ENCODE measurements at places on chromosomes 5 and 9.

- DNase-seq = peak; percentile 100
These were observed 193.0 kb downstream of the MELK start for GRCh38 chr9:36765468-36766341.

DNA sequence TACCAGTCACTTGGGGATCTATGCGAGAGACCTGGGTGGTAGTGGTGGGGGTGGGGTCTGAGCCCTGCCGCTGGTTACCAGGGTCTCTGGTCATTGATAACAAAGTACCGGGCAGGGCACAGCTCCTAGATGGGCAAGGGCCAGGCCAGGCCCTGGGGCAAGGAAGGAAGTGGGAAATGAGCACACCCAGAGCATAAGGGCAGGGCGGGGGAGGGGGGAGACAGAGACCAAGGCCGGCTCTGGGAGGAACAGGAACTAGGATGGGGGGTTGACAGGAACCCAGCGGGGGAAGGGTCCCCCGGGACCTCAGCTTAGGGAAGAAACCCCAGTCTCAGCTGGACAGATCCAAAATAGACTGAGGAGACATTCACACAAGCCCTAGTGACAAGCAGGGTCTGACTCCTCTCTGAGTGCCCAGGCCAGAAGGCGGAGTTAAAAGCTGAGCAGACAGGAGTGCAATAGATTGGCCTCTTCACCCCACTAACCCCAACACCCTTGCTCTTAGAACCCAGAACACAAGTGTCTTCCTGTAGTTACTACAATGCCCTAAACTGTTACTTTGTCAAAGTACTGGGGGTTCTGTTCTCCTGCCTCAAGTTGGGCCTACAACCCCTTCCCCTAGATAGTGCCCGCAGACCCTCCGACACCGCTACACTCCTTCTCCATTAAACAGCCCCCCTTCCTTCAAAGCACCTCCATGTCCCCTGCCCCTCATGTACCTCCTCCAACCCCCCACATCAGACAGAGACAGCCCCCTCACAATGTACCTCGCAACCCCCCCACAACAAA lies 628 bp downstream of the ATOSB start:
- DNase-seq = peak; percentile 69

DNA sequence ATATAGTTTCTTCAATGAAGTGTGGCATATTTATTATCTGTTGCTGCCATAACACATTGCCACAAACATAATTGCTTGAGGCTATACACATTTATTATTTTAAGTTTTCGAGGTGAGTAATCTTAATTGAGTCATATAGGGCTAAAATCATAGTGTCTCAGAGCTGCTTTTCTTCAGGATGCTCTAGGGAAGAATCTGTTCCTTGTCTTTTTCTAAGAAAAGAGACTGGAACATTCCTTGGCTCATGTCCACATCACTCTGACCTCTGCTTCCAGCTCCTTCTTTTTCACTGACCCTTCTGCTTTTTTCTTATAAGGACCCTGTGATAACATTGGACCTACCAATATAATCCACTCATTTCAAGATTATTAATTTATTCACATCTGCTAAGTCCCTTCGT lies 632.4 kb upstream of the TYRP1 start:
- DNase-seq = peak; percentile 33

GRCh38 chr9:36956908-36957307 lies 77.2 kb downstream of the PAX5 start:
- DNase-seq = no peak

DNA sequence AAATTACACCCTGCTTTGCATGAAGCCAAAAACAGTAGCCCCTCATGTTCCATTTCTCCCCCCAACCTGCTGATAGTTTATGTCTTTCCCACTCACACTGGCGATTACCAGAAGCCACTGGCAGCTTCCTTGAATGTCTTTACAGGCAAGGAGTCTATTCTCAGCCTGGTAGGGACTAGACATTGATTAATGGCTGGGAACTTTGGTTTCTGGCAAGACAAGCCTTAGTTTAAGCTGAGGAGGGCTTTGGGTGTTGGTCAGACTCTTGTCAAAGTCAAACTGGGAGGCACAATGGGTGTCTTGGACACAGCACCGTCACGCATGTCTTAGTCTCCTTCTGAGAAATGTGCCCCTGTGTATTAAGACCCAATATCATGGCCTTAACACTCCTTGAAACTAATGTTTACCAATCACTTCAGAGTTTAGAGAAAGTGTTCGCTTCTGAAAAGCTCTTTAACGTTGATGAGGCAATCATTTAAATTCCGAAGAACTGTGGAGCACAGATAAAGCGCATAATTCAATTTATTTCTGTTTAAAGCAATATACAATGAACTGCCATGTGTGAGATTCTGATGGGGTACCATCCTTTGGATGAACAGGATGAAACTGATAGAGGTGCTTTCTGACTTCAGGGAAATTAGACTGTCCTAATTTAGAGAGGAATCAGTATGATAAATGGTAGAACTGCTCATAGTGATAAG lies 53.9 kb upstream of the CPEB4 start:
- DNase-seq = no peak

- DNase-seq = no peak
These were observed 51.9 kb upstream of the IL7R start for GRCh38 chr5:35804841-35805240.

DNA sequence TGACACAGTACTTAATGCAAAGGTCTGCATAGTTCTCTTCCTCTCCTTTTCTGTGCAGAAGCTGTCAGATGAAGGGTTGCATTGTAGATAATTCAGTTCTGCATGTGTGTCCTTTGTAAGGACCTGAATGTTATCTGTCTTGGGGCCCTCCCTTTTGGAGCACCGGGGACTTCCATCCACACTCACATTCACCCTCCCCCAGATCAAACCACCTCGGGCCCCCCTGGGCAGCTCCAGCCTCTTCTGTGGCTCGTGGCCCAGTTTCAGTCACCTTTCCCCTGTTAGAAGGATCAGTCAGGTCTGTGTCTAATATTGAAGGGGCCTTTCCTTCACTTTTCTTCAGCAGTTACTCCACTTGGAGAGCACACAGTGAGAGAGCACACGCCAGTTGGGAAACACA lies 11.0 kb downstream of the DMRT1 start:
- no peak for DNase-seq

GRCh38 chr5:25006237-25006636 lies 361.5 kb upstream of the CDH10 start:
- no peak for DNase-seq

- DNase-seq = no peak
These were observed 15.0 kb upstream of the ELL2 start for GRCh38 chr5:95976606-95977005.

- peak; percentile 95 for DNase-seq
These were observed at the start of gene F2RL1 for GRCh38 chr5:76818844-76819831. F2RL1 (plus strand) TSS chr5:76819030; CDS start chr5:76819183, 153 bp downstream.

DNA sequence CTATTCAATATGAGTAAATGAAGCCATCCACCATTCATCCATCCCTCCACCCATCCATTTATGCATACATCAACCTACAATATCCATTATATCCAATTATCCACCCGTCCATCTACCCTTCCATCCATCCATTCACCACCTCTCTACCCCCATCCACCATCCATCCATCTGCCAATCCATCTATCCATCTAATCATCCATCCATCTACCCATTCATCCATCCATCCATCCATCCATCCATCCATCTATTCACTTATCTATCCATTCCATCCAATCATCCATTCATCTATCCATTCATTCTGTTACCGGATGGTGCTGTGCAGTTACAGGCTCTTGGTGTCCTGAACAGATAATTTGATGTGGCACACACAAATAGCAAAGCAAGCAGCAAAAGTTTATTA lies 10.7 kb downstream of the PAEP start:
- DNase-seq = no peak

DNA sequence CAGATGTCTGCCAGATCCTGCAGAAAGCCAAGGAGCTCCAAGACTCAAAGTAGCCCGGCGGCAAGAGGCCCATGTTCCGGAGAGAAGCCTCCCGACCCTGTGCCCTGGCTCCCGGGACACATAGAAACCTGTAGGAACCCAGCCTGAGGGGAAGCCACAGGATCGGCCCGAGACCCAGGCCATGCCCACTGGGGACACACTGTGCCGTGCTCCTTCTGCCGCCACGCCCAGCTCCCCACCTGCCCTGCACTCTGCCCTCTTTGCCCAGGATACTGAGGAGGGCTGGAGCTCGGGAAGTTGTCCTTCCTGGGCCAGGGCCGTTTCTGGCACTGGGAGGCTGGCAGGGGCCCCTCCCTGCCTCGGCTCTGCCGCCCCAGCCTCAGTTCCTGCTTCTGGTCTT lies 10.5 kb upstream of the ENDOG start:
- DNase-seq = no peak

DNA sequence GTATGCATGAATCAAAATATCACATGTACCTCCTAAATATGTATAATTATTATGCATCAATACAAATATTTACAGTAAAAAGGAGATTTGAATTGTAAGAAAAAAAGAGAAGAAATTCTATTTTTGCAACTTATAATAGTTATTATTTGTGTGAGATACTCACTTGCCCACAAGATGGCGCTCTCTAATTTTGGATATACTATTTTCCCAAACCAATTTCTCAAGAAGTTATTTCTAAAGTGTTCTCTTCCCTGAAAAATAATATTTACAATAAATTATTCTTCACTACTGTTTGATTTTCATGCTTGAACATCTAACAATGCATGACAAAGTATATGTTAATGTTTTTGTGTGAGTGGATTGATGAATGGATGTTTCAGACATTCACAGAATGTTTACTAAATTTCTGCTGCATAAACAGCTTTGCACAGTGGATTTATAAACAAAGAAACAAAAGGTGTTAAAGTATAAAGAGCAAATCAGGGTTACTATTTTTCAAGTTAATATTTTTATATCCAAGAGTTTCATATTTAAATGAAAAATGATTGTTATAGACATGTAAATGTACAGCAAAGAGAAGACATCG lies 503.4 kb downstream of the PDE4D start:
- peak; percentile 71 for DNase-seq

GRCh38 chr5:52799358-52799982 lies 11.8 kb downstream of the ITGA1 start:
- peak; percentile 47 for DNase-seq

- no peak for DNase-seq
These were observed 1110.2 kb downstream of the TAF11L14 start for GRCh38 chr5:18744441-18744840.

DNA sequence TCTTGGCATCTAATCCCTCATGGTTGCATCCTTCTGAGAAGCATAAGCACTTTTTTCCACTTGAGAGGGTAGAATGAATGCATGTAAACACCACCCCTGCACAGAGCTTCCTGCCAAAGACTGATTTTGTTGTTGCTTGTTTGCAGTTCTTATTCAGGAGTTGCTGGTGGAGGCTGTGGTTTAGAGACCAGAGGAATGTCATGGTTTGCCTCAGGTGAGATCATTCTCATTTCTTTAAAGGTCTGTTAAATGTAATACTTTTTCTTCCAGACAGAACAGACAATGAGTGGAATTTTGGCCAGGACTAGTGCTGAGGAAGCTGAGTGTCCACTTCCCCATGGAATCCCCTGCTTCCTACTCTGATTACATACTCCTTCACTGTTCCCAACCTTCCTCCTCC lies 3.2 kb upstream of the TNC start:
- DNase-seq = no peak

GRCh38 chr9:107169796-107170195 lies 113.3 kb upstream of the RAD23B start:
- no peak for DNase-seq

DNA sequence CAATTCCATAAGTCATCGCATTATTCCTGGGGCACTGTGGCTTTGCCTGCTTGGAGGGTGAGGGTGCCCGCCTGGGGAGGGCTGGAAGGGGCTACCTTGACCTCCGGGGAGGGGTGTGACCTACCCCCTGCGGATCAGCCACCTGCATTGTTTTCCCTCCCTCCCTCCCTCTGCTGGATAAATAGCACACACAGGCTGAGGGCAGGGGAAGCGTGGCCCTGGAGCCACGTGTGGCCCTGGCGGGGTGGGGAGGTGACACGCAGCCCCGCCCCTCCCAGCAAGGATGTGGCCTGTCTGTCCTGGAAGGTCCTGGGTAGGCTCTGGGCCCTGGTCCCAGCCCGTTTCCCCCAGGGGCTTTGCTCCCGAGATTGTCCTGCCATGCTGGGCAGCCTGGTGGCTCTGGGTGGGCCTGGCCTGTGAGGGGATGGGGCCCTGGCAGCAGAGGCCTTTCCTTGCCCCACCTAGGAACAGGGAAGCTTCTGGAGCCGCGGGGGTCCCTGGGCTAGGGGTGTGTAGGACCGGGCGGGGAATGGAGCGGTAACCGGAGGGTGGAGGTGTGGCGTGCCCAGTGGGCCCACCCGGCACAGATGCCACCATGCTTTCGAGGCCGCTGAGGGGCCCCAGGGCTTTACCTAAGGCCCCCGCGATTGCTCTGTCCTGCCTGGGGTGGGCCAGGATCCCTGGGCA lies 33.4 kb downstream of the RXRA start:
- peak; percentile 85 for DNase-seq

DNA sequence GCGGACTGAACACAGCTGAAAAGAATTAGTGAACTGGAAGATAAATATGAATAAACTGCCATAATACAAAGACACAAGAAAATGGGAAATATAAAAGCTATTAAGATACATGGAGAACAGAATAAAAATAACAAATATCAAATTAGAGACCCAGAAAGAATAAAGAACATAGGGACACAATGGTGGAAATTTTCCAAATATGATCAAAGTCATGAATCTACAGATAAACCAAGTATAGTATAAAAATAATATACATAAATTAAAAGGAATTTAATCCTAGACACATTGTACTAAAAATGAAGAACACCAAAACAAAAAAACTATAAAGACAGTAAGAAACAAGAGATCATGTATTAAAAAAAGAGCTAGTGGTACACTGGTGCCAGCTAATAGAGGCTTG lies 194.9 kb downstream of the MLLT3 start:
- DNase-seq = no peak

DNA sequence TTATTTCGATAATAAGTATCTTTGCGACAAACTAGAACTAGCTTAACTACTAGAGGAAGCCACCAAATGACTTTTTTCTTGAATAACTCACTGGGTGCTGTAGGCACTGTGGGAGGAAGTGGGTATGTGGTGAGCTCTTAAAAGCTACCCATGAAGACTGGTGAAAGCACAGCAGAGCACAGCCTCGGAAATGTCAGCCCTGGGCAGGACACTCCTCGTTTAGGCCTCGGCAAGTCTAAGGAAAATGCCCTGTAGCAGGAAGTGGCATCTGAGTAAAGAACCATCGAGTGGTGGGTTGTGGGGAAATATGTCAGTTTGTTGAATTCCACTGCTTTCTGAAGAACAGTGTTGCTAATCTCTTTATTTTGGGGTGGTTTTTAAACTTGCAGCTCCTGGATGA lies 44.0 kb upstream of the NCS1 start:
- no peak for DNase-seq

DNA sequence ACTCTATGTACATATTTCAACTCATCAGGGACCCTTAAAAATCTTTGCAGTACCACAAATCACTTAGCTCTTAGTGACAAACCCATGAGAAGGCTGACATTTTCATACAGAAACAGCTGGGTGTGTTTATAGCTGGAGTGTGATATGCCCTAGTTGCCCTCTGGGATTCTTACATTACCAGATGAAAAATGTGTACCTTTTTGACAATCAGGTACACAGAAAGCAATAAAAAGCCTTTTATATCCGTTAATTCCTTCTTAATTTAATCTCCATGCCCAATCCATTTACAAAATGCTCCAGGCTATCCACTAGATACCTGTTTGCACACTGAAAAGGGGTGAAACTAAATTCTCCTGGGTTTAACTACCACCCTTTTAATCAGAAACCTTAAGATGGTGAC lies 222.9 kb downstream of the KIAA0825 start:
- DNase-seq = peak; percentile 93
